ENCODE measurements at places on chromosomes 16 and 17. TPM values are rescaled to one million over a fixed set of nuclear protein-coding genes. Genes with fewer than 3 reads are reported as not detected.

PARD6A gene
- 25.0 TPM for total RNA-seq

LCMT1 gene
- 43.0 TPM for total RNA-seq

CBX2 gene
- total RNA-seq = 0.48 TPM

ALOX12B gene
- total RNA-seq = 6.7 TPM

STAT5A gene
- 11.9 TPM for total RNA-seq

ADAM11 gene
- total RNA-seq = 65.9 TPM

DNA sequence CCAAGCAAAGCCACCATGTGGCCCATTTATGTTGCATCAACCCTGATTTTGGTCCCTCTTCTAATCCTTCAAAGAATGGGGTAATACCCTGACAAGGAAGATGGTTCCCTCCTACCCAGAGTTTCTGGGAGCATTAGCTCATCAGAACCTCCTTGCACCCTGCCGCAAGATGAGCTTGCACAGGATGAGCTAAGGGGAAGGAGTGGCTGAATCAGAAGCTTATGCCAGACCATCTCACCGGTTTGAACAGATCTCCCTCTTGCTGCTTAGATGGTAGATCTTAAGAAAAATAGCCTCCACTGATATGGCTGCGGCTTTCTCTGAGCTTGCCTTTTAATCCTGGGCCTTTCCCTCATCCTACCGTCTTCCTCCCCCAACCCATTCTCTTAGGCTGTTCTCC is 175.1 kb downstream of the SOX9 start:
- no peak for DNase-seq

DNA sequence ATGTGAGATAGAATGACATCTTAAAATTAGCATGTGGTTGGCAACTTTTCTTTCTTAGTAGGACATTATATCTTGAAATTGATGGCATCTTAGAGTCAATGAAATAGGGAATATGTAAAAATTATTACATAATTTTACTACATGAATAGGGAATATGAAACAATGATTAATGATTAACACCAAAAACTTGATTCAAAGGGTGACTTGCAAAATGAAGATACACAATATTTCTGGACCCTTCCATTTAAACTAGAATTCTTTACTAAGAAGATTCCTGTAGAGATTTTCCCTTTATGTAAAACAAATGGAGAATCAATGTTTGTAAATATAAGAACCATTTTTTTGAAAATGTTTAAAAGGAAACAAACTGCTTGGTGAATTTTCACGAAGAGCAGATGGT is 3.4 kb downstream of the MRTFB start:
- no peak for DNase-seq

DNA sequence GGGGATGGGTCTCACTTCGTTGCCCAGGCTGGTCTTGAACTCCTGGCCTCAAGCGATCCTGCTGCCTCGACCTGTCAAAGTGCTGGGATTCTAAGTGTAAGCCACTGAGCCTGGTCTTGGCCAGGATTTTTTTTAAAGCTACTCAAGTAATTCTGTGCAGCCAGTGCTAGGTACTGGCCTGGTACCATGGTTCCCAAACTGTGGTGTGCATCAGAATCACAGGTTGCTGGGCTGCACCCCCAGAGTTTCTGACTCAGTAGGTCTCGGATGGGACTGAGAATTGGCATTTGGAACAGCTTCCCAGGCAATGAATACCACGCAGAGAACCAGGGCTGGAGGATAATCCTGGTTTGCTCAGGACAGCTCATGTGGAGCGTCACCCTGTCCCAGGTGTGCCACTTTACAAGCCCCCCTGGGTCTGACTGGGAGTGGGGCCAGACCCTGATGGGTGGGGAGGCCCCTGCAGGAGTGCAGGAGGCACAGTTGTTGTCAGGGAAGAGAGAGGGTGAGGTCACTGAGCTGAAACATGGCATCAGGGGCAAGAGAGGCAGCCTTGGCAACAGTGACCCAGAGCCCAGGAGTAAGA is 10.7 kb upstream of the MRPS23 start:
- peak; percentile 18 for DNase-seq

DNA sequence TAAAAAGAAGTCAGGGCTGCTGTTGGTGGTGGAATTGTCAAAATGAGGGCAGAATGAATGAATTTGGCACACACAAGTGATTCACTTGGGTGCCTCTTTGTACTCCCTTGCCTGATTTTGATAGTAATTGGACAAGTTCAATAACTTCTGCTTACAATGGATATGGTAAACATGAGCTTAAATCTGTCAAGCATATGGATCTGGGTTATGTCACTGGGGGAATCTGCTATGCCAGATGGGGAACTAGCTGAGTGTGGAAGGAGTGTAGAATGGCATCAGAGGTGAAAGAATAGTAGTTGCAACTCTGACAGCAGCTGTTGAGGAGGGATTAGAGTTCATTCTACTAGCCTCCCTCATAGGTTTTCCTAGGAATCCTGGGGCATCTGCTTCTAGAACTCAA is 724.2 kb upstream of the CDH8 start:
- no peak for DNase-seq

DNA sequence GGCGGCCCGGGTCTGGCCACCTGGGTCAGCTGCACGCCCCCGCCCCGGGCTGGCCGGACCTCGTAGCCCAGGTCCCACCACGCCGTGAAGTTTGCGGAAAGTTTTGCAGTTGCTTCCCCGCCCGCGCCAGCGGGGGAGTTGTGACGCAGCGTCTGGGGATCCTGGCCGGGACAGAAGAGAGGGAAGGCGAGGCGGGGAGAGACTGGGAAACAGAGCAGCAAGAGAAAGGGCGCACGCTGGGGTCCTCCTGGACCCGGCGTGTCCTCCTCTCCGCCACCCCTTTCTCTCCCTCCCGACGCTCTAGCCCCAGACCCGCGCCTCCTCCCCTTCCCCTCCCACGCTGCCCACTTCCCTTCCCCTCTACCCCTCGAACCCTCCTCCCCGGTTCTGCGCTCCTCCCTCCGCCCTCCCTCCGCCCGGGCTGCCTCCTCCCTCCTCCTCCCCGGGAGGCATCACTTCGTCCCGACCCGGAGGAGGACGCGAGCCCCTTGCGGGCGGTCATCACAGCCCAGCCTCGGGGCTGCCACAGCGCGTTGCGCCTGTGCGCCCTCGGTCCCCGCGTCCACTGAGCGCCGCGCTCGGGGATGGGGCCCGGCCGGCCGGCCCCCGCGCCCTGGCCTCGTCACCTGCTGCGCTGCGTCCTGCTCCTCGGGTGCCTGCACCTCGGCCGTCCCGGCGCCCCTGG is at the start of gene MRC2:
Gene MRC2, plus strand, starts transcription at position 452 of the 685 bp plus-strand sequence. Its CDS starts 133 bp downstream, at position 585.
- DNase-seq = no peak

- DNase-seq = no peak
Measured at GRCh38 chr16:71499775-71500364, 10.7 kb upstream of the ZNF19 start.

- no peak for DNase-seq
Measured at GRCh38 chr16:2859686-2860265, 1.8 kb upstream of the PRSS22 start.

GRCh38 chr16:79121906-79122305 is 478.6 kb downstream of the MAF start:
- DNase-seq = no peak

GRCh38 chr16:48157794-48158193 is 2.0 kb upstream of the ABCC12 start:
- DNase-seq = no peak

DNA sequence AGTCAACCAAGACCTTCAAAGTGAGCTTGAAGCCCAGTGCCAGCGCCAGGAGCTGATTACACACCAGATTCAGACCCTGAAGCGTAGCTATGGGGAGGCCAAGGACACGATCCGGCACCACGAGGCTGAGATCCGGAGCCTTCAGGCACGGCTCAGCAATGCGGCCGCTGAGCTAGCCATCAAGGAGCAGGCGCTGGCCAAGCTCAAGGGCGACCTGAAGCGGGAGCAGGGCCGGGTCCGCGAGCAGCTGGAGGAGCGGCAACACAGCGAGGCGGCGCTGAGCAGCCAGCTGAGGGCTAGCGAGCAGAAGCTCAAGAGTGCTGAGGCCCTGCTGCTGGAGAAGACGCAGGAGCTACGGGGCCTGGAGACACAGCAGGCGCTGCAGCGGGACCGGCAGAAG is 42.0 kb downstream of the PLD6 start:
- DNase-seq = no peak

DNA sequence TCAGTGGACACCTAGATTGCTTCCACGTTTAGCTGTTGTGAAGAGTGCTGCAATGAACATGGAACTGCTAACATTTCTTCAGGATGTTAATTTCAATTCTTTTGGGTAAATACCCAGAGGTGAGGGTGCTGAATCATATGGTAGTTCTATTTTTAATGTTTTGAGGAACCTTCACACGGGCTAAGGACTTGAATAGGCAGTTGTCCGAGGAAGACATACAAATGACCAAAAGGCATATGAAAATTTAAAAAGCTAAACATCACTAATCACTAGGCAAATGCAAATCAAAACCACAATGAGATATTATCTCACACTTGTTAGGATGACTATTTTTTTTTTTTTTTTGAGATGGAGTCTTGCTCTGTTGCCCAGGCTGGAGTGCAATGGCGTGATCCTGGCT is 173.3 kb downstream of the PRKCB start:
- no peak for DNase-seq

GRCh38 chr17:64984181-64984580 is 64.9 kb upstream of the LRRC37A3 start:
- no peak for DNase-seq
